ENCODE measurements at places on chromosomes 4 and X.

GRCh38 chrX:39261446-39262147 lies 460.3 kb downstream of the MID1IP1 start:
- no peak for DNase-seq

DNA sequence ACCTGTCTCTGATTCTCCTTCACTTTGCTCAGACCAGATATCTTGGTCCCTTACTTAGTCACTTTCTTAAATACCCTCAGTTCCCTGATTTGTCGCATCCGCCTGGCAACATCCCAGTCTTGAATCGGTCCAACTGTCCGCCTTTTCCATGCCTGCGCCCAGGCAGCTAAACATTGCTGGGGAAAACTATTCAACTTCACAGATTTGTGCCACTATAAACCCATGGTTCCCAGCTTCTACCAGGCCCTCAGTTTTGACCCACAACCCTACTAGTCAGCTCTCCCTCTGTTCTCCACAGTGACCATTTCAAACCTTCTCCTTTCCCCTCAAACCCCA lies 451 bp upstream of the FGD1 start:
- no peak for DNase-seq

- no peak for DNase-seq
Measured at GRCh38 chrX:133859336-133859735, 126.1 kb downstream of the GPC3 start.

DNA sequence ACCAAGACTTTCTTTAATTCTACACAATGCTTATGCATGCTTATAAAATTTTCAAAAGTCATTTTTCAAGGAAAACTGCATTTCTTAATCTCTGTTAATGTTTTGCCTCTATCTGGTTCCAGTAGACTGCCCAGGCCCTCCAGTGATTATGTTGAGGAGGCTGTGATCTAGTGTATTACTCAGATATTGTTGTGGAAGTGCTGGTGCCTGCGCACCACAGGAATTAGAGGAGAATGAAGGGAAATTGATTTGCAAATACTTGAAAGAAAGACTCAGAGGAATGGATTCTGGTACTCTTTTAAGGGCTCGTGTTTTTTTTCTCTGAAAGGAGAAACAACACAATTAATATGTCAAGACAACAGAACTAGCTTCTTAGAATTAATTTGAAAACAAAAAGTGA lies 1015.1 kb downstream of the RPA4 start:
- DNase-seq, result no peak

GRCh38 chr4:53697016-53697685 lies 105.9 kb upstream of the LNX1 start:
- DNase-seq, result no peak

GRCh38 chr4:151649479-151649878 lies 111.3 kb downstream of the GATB start:
- no peak for DNase-seq

GRCh38 chr4:128385683-128386304 lies 98.2 kb upstream of the PGRMC2 start:
- no peak for DNase-seq

DNA sequence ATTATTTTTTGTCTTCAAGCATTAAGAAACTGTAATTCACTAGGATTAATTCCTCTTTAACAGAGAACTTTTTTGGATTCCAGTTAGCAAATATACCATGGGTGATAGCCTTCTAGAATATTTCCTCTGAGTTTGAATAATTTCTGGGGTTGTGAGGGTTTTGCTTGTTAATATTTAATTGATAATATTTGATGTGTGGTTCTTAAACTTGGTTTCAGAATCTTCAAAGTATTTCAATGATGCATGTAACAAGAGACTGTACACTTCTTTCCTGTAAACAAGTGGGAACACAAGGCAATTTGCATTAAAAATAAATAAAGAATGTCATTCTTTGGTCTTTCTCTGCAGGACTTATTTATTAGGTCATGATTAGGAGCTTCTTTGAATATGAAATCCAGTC lies 9.5 kb upstream of the C4orf51 start:
- no peak for DNase-seq

DNA sequence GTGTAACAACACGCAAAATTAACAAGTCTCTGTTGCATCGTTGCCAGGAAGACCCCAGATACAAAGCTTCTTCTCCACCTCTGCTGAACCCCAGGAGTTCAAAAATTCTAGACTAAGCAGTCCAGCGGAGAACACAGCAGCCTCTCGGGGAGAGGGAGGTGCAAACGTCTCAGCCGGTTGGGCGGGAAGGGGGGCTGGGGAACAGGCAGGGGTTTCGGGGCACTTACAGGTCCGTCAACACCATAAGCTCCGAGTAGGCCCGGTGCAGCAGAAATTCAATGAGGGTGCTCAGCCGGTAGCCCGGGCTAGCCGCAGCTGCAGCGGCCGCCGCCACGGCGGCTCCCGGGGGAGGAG lies 394 bp downstream of the MED14 start:
- peak; percentile 22 for DNase-seq

- DNase-seq, result no peak
Measured at GRCh38 chr4:92600638-92601037, 296.9 kb downstream of the GRID2 start.

DNA sequence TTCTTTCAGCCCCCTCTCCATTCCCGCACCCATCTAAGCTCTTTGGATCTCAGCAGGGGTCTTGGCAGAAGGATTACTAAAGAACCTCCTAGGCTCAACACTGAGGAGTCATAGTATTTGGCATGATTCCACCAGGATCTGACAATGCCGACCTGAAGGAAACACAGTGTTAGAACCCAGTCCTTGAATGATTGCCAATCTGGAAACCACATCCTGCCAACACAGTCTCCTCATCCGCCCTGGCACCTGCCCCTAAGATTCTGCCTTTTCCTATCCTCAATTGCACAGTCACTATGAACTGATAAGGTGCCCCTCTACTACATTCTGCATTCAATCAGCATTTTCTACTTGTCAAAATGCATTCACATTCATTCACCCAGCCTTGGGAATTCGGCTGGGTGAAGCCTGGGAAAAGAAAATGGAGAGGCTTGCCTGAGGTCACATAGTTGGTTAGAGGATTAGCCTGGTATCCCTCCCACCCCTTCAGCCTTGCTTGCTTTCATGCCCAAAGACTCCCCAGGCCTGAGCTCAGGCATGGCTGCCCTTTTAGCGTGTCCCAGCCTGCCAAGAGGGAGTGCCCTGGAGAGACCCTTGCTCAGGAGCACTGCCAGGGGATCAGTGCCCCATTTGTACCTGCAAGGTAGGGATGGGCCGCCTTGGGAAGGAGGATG lies 2.2 kb upstream of the CLDN2 start:
- peak; percentile 25 for DNase-seq

Data from T-cell (primary cell).